ENCODE measurements at places on chromosomes 16 and 17.

DNA sequence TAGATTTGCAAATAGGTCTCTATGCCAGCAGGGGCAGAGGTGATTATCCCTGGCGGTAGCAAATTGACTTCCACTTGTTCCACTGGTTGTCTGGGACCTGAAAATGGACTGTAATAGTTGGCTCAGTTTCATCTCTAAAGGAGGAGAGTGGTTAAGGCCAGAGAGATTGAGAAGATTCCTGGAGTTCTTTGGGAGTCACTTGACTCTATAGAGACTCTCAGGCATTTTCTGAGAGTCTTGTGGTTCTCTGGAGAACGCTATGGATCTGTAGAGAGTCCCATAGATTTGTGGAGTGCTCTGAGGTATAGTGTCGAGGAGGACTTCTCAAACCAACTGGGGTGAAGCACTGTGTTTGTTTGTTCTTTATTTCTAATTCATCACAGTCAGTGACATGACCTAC is 8.9 kb upstream of the PMP22 start:
- DNase-seq = no peak

GRCh38 chr16:68921637-68922036 is 78.3 kb downstream of the TANGO6 start:
- no peak for DNase-seq

GRCh38 chr17:20122254-20122879 is 113.2 kb downstream of the SPECC1 start:
- DNase-seq = no peak

DNA sequence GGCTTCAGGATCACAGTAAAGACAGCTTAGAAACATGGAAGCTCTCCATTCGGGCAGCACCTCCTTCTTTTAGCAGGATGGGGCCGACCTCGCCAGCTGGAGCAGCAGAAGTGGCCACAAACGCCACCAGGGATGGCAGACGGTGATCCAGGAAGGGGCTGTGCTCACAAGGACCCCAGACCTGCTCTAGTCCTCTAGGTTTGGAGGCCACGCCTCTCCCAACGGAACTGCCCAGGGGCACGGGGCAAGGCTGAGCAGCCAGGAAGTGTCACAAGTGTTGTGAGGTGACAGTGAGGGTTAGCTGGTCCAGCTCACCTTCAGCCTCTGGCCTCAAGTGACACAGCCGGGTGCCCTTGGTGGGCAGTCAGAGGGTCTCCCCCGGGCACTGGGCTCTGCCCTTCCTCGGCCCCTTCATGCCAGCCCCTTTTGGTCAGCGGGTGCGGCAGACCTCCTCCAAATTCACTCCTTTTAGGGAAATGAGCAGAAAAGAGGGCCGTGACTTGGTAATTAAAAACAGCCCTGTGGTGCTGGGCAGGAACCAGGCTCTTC is 20.4 kb downstream of the CEP295NL start:
- DNase-seq = no peak

- DNase-seq = no peak
These were observed 64.3 kb downstream of the PRMT7 start for GRCh38 chr16:68374961-68375660.

DNA sequence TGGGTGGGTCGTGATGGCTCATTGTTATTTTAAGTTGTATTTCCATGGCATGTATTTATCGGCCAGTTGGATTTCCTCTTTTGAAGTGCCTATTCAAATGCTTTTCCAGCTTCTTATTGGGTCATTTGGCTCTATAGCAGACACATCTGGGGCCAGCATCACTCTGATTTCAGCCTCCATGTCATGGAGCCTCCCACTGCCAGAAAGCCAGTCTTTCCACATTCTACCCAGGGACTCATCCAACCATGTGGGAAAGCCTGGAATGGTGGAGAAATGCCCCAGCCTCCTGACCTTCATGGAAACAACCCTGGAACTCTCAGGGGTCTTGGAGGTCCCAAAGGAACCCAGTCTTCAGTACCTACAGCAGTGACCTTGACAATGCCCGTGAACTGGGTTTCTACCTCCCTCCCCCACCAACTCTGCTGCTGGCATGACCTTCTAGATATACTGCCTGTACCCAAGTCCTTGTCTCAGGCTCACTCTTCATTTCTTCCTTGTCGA is 33.8 kb upstream of the ADGRG1 start:
- DNase-seq = no peak

- no peak for DNase-seq
These were observed 219.3 kb downstream of the SPECC1 start for GRCh38 chr17:20228410-20228809.

DNA sequence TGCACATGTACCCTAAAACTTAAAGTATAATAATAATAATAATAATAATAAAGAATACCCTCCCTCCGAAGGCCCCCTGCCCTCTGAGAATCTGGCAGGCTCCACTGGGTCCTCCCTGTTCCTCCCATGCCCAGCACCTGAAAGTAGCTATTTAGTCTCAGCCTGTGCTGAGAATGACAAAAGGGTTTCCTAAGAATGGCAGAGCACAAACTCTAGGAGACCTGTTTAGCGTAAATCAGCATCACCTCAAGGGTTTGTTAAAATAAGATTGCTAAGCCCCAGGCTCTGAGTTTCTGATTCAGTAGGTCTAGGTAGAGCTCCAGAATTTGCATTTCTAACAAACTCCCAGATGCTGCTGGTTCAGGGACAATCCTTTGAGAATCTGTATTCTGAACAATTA is 606.8 kb upstream of the CDH11 start:
- no peak for DNase-seq

GRCh38 chr16:4323845-4324488 is 8.1 kb downstream of the GLIS2 start:
- no peak for DNase-seq

DNA sequence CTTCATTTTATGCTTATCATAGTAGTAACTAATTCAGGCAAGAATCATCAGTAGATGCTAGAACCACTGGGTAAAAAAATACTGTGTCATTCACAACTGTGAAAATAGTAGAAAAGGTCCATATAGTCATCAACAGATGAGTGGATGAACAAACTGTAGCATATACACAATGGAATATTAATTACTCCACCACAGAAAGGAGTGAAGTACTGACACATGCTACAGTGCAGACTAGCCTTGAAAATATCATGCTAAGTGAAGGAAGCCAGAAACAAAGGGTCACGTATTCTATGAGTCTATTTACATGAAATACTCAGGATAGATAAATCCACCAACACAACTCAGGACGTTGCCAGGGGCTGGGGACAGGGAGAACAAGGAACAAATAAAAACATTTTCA is 13.3 kb downstream of the USP22 start:
- DNase-seq = no peak

GRCh38 chr17:39635614-39636176 is 1.2 kb upstream of the STARD3 start:
- DNase-seq = no peak

DNA sequence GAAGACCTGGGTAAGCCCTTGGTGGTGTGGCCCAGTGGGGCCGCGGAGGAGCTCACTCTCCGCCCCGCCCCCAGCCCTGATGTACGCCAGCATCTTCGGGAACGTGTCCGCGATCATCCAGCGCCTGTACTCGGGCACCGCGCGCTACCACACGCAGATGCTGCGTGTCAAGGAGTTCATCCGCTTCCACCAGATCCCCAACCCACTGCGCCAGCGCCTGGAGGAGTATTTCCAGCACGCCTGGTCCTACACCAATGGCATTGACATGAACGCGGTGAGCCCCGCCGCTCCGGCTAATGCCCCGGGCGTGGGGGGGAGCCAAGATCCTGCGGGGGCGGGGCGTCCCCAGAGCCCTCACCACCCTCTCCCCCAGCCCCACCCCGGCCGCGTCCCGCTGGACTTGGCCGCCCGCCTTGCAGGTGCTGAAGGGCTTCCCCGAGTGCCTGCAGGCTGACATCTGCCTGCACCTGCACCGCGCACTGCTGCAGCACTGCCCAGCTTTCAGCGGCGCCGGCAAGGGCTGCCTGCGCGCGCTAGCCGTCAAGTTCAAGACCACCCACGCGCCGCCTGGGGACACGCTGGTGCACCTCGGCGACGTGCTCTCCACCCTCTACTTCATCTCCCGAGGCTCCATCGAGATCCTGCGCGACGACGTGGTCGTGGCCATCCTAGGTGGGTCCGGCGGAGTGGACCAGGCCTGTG is 12.1 kb upstream of the DCAF7 start:
- no peak for DNase-seq

DNA sequence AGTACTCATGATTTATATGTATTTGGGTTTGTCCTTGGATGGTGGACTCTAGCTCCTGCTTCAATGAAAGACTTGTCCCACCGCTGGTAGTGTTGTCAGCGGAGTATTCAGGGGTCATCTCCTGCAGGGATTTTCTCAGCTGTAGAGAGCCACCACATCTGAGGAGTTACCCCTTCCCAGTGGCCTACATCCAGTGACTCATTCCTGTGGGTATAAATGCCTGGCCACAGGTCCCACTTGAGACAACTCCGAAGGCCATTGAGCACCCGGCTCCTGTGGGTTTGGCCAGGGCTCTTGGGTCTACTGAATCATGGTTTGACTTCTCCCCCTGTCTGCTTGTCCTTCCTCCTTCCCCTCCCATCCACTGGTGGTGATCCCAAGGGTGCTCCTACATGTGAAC is 34.6 kb upstream of the WSB1 start:
- DNase-seq = no peak

GRCh38 chr17:57626520-57627210 is 118.4 kb downstream of the CCDC182 start:
- no peak for DNase-seq

- DNase-seq = no peak
These were observed 162.2 kb downstream of the COPRS start for GRCh38 chr17:31696703-31697325.

- no peak for DNase-seq
These were observed 10.4 kb upstream of the DYNLL2 start for GRCh38 chr17:58072862-58073261.

DNA sequence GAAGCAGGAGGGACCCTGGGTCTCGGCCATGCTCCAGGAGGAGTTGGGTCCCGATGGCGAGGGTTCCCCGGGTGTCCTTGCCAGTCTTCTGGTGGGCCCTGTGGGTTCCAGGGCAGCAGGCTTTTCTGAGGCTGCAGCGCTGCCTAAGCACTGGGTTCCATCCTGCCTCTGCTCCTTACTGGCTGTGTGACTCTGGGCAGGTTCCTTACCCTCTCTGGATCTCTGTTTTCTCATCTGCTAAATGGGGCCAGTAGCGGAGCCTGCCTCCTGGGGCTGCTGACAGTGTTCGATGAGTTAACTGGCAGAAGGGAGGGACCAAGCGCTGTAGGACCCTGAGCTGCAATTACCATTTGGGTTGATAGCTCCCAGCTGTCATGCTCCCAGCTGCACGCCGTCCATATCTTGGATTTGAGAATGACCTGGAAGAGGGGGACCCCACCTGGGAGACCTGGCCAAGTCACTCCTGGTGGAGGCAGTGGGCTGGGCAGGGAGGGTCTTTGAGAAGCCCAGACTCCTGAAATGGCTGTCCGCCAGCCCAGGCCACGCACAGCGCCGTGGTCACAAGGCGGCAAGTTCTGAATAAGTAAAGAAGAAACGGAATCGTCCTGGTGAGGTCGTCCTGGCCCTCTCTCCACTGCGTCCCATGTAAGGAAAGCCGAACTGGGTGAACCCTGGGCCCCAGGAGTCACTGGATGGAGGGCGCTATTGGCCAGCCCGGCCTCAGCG is 47.2 kb upstream of the GSE1 start:
- DNase-seq = no peak

DNA sequence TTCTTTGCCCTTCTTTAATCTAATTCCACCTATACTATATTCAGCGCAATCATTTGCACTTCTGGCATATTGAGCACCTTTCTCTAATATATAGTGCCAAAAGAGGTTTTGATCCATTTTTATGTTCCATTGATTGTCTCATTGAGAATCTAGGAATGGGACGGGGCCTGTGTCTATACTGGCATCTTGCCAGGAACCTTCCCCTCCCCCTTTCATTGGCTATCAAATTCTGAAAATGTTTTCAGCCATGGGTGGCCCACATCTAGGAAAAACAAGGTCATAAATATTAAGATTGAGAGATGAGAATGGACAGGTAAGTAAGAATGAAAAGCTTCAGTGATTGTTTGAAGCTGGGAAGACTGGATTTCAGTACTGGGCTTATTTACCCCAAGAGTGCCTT is 159.9 kb downstream of the FTO start:
- no peak for DNase-seq

DNA sequence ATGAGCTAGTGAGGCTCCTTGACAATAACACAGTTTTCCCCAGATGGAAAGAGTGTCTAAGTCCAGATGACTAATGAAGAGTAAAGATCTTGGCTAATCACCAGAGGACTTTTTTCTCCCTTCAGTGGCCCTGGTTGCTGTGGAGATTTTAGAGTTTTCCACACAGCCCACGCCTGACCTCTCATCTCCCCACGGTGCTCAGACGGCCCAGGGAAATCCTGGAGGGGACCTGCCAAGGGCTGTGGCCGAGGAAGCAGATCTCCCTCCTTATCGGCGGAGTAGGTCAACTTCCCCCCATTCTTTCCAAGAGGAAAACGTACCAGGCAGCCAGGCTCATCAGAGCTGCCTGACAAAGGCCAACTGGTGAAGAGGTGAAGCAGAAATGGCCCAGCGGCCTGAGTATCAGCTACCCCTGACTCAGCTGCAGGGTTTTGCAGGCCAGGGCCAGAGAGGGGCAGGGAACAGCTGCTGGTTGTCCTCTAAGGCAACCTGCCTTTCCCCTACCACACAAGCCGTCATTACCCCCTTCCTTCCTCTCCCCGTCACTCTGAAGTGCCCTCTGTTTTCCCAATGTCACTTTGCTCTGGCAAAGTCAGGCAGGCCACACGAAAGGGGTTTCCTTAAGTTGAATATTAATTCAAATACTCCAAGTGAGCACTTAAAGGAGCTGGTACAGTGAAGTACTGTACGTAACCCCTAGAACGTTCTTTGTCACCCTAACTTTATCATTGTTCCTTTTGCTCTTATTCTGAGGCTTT is 140.2 kb upstream of the ADAMTS18 start:
- peak; percentile 34 for DNase-seq

- DNase-seq = no peak
These were observed 56.1 kb downstream of the KLHDC4 start for GRCh38 chr16:87709677-87710076.

DNA sequence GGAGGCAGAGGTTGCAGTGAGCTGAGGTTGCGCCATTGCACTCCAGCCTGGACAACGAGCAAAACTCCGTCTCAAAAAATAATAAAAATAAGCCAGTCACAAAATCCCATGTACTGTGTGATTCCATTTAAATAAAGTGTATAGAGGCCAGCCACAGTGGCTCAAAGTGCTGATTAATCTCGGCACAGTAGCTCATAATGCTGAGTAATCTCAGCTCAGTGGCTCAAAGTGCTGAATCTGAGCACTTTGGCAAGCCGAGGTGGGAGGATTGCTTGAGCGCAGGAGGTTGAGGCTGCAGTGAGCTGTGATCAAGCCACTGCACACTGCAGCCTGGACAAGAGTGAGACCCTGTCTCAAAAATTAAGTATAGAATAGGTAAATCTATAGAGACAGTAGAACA is 4.9 kb downstream of the TMED6 start:
- no peak for DNase-seq

Data from right lung (tissue), 10 donors.